ENCODE measurements at places on chromosomes 7 and 10.

- DNase-seq, result no peak
These were observed 465.3 kb downstream of the PLXDC2 start for GRCh38 chr10:20281579-20281978.

GRCh38 chr7:132942701-132943100 is 139.2 kb downstream of the CHCHD3 start:
- no peak for DNase-seq

GRCh38 chr7:84720456-84721097 is 466.3 kb downstream of the SEMA3D start:
- DNase-seq, result no peak

- no peak for DNase-seq
These were observed 172.5 kb downstream of the KIAA1217 start for GRCh38 chr10:24381235-24382010.

DNA sequence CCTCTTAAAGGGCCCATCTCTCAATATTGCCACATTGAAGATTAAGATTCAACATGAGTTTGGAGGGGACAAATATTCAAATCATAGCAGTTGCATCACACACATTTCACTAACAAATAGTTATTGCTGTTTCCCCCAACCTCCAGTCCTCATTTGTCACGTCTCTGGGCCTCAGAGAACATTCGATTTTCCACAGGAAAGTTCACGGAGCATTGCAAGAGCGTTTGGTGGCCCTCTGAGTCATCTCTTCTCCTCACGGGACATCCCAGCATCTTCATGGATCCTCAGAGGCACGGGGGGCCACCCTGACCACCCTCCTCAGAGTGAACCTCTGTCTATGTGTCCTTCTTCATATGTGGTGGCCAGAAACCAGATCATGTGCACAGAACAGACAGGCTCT is 50.3 kb upstream of the CHST15 start:
- DNase-seq, result no peak

DNA sequence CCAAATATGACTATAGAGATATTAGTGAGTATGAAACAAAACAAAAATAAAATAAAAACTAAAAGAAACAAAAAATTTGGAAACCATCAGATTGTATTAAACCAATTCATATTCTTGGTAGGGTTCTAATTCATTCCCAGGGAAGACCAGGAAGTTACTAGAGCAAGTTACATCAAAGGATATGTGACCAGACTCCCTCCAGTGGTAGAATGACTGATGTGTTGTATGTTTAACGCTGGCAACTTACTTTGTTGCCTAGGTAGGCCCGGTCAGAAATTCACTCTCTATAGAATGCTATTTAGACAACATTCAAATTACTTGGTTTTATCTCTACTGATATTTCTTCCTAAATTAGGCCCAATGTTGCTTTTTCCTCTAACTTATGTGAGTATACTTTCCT is 5.2 kb downstream of the PHYHIPL start:
- peak; percentile 56 for DNase-seq

- no peak for DNase-seq
These were observed 183.3 kb downstream of the NPSR1 start for GRCh38 chr7:34841326-34841725.

DNA sequence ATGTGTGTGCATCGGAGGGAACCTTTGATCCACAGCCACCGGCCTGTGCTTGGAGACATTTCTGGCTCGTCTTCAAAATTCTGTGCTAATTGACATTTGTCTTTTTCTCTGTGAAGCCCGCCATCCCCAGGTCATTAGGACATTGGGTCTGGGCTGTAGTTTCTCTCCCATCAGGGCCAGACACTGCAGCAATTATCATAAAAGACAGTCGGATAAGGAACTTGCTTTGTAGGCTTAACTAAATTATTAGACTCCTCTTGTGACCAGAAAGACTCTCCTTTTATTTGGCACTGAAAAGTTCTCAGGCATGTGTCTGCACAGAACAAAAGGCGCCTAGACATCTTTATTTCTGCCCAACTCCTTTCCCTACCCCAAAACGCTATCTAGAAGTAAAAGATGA is 49.1 kb upstream of the NPTX2 start:
- DNase-seq, result no peak

DNA sequence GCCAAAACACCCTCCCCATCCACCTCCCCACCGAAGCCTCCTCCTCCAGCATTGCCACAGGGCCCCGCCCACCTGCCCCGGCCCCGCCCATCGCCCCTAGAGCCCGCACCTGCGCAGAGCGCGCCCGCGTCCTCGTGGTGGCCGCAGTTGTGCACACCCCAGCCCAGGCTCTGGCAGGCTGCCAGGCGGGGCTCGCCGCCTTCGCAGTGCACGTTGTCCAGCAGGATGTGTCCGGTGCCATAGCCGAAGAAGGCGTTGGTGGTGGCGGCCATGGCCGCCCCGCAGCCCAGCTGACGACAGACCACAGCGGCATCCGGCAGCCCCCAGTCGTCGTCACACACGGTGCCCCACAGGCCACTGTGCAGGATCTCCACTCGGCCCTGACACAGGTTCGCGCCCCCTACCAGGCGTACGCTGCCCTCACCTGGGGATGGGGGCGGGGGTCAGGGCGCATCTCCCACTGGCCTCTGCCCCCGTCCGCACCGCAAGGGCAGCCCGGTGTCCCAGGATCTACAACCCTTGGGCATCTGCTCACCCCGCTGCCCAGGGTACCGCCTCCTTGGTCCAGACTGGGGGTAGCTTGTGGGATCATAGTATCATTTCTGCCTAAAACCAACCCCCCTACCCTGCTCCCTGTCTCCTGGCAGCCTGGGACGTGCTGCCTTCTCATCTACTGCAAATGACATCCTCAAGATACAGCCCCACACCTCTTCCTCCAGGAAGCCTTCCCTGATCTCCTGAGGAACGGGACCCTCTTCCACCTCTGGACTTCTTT is 11.9 kb downstream of the SSC4D start:
- no peak for DNase-seq

- DNase-seq, result no peak
These were observed 367.7 kb upstream of the NPVF start for GRCh38 chr7:25595996-25596395.

GRCh38 chr7:75776295-75776971 is 4.4 kb upstream of the CCL26 start:
- DNase-seq, result peak; percentile 93

GRCh38 chr7:132049462-132050304 is 493.3 kb upstream of the PODXL start:
- peak; percentile 25 for DNase-seq

DNA sequence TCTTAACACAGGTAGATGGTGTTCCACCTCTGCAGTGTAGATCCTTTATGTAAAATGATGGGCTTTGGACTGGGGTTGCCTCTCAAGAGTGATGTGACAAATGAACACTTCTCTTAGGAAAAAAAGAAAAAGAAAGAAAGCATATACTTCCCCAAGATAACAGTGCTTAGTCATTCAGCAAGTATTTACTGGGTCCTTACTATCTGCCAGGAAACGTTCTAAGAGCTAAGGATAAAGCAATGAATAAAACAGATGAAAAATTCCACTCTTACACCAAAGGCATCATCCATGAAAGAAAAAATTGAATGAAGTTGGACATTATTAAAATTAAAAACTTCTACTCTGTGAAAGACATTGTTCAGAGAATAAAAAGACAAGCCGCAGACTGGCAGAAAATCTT is 177.3 kb downstream of the C7orf25 start:
- no peak for DNase-seq

DNA sequence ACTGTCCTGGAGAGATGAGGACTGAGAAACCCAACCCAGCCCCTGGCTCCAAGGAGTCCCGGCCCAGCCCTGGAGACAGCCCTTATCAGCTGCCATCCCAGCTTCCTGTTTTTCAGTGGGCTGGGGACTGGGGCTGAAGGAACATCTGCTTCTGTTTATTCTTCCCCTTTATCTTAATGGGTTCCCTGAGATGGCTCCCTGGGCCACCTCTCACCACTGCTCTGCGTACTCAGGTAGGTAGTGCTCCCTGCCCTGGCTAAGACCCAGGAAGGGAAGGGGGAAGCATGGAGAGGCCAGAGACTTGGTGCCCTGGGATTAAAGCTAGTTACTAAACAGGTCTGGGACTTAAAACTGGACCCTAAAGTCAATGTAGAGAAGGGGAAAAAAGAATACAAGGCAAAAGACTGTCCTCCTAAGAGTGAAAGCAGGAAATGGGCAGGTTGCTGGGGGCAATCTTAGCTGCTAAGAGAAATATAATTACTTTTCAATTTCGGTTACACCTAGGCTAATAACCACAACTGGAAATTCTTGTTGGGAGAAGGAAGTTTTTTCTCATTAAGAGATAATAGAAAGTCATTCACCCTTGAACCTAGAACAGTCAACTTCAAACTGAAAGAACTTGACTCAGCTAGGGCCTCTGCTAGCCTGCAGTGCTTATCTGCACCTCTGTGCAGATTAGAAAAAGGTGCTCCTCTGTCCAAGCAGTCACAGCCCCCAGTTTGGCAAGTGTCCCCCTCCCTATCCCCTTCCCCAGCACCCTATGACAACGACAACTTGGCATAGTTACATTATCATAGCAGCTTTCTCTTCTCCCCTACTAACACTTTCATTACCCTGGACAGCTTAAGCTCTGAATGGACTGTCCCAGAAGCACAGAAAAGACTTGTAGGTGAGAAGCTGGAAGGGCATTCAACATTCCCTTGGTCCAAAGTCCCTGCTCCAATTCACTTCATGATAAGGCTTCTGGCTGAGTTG is 65.6 kb upstream of the KDM7A start:
- DNase-seq, result no peak

DNA sequence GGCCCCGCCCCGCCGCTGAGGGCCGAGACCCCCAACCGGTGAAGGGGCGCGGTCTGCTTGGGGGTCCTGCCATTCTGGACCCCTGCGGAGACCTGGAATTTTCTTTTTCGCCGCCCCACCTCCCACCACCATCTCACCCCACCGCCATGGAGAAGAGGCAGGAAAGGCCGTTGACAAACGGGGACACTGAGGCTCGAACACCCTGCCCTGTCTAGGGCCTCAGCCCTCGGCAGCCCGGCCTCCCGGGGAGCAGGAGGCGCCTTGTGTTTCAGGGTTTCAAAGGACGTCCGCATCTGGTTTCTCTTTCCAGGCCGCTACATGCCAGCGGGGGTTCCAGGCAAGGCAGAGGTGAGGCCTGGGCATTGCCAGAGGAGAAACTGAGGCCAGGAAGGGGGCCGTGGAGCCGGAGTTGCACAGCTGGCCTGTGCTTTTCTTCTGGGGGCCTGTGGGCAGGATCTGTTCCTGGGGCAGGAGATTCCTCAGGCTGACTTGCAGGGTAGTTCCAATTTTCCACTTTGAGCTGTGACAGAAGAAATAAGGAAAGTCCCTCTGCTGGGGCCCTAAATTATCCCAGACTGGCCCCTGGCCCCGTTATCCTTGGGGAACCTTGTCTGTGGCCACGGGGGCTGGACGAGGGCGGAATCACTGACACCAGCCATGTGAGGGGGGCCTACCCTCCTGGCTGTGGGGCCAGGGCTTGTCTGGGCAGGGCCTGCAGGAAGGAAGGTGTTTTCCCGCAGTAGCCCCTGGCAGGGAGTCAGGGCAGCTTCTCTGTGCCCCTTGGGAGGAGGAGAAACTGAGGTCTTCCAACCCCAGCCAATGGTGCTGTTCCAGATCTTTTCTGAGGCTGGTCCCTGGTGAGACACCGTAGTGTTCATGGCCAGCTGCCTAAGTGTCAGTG is 900 bp upstream of the MICALL2 start:
- DNase-seq, result no peak

GRCh38 chr10:131396121-131397050 is 84.9 kb upstream of the TCERG1L start:
- no peak for DNase-seq

GRCh38 chr10:133334503-133335245 is 2.0 kb downstream of the CALY start:
- no peak for DNase-seq
